CD4-positive, alpha-beta T cell (primary cell): ENCODE measurements at places on chromosomes 3 and 15. TPM values are rescaled to one million over a fixed set of nuclear protein-coding genes. Genes with fewer than 3 reads are reported as not detected.

DNA sequence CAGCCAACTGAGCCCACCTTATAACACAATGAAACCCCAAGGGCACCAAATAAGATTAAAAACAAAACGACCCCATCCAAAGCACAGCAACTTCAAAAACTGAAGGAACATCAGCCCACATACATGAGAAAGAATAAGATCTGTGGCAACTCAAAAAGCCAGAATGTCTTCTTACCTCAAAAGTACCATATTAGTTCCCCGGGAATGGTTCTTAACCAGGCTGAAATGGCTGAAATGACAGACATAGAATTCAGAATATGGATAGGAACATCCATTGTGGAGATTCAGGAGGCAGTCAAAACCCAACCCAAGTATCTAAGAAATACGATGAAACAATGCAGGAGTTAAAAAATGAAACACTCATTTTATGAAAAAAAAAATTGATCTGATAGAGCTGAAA lies 222.3 kb downstream of the SCAPER start:
- DNase-seq, result no peak

GRCh38 chr3:15092686-15093085 lies 6.3 kb downstream of the RBSN start:
- no peak for DNase-seq

DNA sequence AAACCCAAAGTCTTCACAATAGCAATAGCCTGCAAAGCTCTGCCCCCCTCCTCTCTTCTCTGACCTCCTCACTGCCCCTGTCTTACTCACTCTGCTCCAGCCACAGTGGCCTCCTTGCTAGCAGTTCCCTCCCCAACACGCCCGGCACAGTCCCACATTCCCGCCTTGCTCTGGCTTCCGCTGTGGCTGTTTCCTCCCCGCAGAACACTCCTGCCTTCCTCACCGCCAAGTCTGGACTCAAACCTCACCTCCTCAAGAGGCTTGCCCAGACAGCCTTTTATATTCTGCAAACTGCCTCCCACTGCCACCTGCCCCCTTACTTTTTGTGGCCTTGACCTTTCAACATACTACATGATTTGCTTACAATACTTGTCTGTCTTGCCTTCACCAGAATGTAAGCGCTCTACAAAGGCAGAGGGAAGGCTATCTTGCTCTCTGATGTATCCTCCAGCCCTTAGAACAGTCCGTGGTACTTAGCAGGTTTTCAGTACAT lies 406 bp upstream of the MPI start:
- no peak for DNase-seq

DNA sequence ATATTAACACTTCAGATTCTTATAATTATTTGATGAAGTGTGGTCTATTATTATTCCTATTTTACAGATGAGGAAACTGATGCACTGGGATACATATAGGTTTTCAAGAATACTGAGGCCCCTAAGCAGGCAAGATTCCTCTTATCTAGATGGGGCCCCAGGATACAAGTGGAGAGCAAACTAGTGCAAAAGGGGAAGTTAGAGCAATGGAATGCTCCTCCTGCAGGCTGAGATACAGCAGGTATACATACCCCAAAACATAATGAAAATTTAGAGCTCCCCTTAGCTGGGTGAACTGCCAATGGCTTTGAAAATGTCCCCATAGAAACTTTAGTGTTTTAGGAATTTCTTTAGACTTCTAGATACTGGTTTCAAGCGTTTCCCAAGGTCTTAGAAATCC lies 247.1 kb downstream of the CHST2 start:
- no peak for DNase-seq

GRCh38 chr15:52030010-52030409 lies 11.0 kb downstream of the MAPK6 start:
- DNase-seq, result no peak

The GPR15 gene
- total RNA-seq, result 9.6 TPM

DNA sequence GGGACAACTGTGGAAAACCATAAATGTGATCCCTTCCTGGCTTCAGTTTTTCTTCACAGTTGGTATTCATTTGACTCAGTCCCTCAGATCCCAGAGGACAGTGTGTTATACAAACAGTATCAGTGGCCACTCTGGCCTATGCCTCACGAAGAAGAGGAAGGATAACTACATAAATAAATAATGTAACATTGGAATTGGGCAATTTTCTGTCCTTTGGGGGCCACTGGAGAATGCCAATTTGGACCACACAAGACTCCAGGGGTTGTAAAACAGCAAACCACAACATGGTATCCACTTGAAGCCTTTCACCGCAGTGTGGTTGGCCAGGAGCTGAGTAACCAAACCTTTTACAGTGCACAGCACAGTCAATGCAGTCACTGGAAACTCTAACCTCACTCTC lies 1077.0 kb downstream of the ROBO2 start:
- DNase-seq, result no peak

DNA sequence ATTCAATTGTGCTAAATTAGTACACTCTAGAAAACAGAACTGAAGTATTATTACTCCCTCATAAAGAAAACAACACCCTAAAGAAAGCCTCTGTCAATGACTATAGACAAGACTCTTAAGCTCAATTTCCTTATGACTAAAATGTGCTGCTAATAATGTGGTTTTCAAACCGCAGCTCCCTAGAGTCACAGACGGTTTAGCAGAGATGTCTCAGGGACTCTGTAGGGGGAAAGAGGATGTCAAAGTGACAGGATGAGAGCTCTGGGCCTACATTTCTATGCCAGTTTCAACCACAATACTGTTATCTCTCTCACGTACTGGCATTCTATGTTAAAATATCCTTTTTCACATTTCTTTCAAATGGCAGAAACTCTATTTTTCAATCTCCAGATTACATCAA lies 37.6 kb upstream of the WDR49 start:
- peak; percentile 69 for DNase-seq

- no peak for DNase-seq
Observed at GRCh38 chr15:60137711-60138396, 133.7 kb downstream of the FOXB1 start.

- no peak for DNase-seq
Observed at GRCh38 chr3:195441476-195441991, 1.3 kb downstream of the ACAP2 start.

GRCh38 chr15:89680282-89680873 lies 1.2 kb upstream of the PLIN1 start:
- DNase-seq, result no peak

DNA sequence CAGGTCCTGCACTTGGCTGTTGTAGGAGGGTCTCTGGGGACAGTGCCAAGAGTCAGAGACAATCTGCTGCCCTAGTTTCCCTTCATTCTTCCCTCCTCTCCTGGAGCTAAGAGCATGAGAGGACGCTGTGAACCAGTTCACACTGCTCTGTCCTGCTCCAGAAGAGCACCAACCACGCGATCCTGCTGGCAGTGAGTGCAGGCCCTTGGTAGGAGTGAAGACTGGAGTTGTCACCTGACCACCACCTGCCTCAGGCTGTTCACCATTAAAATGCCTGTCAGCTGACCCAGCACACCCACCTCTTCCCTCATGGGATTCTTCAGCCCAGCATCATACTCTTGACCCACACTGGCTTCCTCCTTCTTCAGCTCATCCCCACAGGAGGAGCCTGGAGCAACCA lies 2.9 kb downstream of the TM6SF1 start:
- no peak for DNase-seq

The ZNF502 gene
- total RNA-seq, result 2.7 TPM

The A4GNT gene
- total RNA-seq, result not detected

DNA sequence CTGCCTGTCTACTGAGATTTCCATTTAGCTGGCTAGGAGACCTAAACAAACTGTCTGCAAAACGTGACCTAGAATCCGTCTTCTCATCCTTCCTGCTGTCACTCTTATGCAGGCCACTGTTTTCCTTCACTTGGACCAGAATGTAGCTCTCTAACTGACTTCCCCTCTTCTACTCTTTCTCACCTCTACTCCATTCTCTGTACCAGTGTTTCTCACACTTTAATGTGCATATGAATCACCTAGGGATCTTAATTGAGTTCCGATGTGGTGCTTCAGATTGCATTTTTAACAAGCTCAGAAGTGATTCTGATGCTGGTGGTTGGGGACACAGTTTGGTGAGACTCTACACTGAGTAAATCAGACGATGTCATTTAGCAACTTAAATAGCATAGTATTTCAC lies 1.6 kb upstream of the GBE1 start:
- DNase-seq, result no peak

DNA sequence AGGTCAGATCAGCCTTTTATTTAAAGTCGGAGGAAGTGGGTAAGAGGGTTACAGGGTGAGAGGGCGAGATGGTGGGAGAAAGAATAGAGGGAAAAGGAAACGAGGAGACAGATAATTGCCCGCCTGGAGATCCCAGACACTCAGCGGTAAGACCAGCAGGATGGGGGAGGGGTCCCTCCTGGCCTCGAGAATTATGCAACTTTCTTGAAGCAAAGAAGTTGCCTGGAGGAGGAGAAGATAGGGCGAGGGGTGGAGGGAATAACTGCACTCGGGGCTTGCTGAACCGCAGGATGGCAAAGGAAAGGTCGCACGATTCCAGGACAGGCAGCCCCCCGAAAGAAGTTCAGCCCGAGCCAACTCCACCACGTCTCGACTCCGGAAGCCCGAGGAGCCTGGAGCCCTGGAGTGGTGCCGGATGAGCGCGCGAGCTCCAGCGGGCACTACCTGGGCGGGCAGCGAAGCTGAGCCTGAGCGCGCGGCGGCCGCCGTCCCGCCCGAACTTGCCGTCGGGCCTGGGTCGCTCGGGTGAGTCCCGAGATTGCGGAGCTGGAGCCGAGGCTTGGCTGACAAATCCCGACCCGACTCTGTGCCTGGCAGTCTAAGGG lies 402 bp downstream of the WWTR1 start:
- DNase-seq, result no peak

The CACNA1D gene
- not detected for total RNA-seq

The PLAAT1 gene
- not detected for total RNA-seq

GRCh38 chr15:37877851-37878741 lies 56.3 kb upstream of the TMCO5A start:
- DNase-seq, result no peak

- no peak for DNase-seq
Observed at GRCh38 chr3:101851072-101851770, 1.9 kb downstream of the NFKBIZ start.

The ARPIN gene
- total RNA-seq, result not detected

The EXD1 gene
- not detected for total RNA-seq

DNA sequence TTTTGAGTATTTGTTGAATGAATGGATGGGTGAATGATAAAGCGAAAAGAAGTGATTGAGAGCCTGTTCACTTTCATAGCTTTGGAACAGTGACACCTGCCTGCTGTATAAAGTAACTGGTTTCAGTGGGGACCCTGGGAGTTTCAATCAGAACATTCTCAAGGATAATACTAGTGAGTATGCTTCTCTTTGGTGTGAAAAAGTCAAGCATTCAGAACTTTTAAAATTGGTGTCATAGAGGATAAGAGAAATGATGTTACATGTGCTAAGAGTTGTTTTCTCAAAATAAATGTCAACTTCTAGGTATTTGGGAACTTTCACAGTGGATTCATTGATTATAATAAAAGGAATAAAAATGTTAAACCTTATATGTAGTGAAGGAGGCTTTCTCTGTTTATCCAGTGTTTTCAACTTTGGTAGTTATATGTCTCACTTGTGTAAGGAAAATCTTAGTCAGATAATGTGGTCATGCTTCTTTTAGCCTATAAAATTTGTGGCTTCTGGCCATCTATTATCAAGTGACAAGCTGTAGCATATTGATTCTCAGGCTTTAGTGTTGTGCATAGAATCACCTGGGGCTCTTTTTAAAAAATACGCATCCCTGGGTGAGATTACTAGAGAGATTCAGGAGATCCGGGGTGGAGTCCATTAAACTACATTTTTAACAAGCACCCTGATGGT lies 11.9 kb downstream of the LRCH3 start:
- DNase-seq, result peak; percentile 30

The ISLR gene
- not detected for total RNA-seq

The MME gene
- 1.8 TPM for total RNA-seq

GRCh38 chr3:151604891-151605290 lies 128.8 kb upstream of the AADACL2 start:
- no peak for DNase-seq

DNA sequence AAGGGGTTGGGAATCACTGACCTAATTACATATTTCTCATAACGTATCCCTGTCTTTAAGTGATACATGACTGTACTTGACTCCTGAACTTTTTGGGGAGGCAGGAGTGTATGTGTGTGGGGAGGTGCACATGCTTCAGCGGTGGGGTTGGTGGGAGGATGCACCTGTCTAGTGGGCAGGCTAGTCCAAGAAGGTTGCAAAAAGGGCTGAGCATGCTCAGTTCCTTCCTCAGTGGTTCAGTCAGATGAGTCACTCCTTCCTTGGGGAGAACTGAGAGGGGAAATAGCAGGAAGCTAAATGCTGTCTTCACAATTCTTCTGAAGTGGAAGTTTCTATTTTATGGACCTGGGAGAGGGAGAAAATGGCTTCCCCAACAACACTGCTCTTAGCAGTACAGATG lies 24.6 kb upstream of the AP4E1 start:
- no peak for DNase-seq

GRCh38 chr3:192915304-192915703 lies 2.4 kb downstream of the MB21D2 start:
- no peak for DNase-seq
